ENCODE measurements at places on chromosomes 16 and 17.

DNA sequence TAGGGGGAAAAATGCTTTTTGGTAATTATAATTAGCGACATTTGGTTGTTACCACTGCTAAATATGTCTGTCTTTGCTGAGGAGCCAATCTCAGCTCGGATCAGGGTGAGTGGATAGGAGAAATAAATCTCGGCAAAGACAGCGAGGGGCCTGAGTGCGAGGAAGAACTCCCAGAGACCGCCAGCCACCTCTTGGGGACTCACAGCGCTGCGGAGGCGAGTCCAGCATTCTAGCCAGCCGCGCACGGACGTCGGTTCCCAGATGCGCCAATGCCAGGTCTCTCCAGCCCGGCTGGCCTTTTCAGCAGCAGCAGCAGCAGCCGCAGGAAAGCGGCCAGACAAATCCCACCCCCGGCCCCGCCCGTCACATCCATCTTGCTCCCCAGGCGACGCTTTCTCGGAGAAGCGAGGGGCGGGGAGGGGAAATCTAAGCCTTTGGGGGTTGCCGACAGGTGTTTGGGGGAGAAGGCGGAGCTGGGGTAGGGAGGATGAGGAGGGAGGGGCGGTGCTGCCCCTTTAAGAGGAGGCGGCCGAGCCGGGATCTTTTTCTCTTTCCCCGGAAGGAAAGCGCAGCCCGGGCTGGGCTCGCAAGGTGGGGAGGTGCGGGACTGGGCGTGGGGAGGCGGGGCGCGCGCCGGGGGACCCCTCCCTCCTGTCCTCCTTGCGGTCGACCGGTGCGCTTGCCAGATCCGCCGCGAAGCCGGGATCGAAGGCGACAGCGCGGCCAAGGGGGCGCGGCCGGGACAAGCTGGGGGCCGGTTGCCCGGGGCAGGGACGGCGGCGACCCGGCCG lies at the start of gene ITGA3:
Gene ITGA3, plus strand, starts transcription at position 685 of the 791 bp plus-strand sequence. CDS start 330 bp downstream, outside the sequence.
- DNase-seq = peak; percentile 85

GRCh38 chr16:30401768-30402425 lies 5.5 kb upstream of the ZNF771 start:
- no peak for DNase-seq

DNA sequence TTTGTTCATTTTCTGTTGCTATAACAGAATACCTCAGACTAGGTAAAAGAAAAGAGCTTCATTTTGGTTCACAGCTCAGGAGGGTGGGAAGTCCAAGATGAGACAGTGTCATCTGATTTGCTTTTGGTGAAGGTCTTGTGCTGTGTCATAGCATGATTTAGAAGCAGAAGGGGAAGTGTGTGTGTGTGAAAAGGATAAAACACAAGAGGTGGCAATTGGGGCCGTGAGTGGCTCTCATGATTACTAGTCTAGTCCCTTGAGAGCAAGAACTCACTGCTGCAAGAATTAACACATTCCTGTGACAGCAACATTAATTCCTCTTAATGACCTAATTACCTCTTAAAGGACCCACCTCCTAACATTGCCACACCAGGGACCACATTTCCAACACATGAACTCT lies 8.3 kb downstream of the SLC35G3 start:
- DNase-seq = no peak

DNA sequence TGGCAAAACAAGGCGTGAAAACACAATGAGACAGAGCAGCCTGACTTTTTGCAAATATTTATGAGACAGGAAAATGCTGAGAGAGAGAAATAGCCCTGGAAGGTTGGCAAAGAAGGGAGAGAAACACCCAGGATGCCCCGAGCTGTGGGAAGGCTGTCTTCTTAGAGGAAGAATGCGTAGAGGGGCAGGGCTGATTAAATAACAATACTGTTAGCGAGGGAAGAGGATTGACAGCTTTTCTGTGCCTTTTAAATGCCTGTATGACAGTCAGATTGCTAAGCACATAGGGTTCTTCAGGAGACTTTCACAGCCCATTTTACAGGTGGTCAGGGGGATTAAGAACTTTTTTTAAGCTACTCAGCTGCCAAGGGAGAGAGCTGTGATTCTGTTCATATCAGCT lies 219.2 kb downstream of the SHISA9 start:
- no peak for DNase-seq

DNA sequence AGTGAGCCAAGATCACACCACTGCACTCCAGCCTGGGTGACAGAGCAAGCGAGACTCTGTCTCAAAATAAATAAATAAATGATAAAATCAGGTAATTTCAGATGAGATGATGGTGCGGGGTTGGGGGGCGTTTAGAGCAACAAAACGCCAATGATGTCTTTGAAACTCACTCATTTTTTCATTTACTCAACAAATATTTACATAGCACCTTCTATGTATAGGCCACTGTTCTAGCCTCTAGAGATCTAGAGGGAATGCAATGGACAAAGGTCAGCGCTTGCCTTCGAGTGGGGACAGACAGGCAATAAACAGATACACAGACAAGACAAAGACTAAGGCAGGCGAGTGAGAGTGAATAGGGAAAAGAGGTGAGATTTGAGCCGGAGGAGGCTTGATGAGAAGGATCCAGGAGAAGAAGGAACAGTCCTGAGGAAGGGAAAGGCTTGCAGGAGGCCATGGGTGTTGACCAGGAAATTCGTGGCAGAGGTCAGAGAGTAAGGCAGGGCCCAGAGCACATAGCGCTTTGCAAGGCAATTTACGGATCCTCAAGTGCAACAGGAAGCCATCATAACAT lies 14.1 kb downstream of the ALDH3A1 start:
- no peak for DNase-seq

DNA sequence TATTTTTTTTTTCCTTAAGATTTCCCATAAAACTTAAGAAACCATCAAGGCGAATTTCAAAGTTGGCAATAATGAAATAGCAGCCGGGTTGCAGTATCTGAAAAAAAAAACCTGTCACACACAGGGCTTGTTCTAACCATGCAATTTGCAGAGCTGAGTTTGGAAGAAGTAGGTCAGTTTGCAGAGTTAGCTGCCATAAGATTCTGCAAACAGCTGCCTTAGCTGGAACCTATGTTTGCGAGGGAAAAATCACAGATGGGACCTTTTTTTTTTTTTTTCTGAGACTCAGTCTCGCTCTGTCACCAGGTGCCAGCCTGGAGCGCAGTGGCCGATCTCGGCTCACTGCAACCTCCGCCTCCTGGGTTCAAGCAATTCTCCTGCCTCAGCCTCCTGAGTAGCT lies 98.5 kb upstream of the HS3ST4 start:
- no peak for DNase-seq

DNA sequence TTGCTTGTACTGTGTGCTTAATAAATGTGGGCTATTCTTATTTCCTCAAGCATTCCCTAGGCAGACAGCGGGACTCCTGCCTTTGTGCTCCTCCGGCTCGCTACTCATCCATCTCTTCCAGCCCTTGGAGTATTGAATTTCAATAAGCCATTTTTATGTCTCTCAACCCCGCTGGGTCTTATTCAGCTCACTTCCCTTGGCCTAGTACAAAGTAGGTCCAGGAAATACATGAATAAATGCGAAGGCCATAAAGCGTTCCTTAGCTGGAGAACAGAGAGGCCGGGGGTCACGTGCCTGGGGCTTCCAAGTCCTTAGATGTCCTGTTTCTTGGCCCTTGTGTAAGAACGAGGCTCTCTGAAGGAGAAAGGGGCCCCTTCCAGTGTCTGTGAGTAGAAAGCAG lies 236.7 kb upstream of the ASIC2 start:
- DNase-seq = no peak
